ENCODE measurements at places on chromosomes 16 and 17.

- H3K4me1 ChIP-seq, result no peaks in the 10 kb centered on the region
- peaks cover 62% of the 10 kb centered on the region for H3K27me3 ChIP-seq
- peak; percentile 27 for DNase-seq
These were observed 118.1 kb downstream of the ENGASE start for GRCh38 chr17:79192503-79193351.

DNA sequence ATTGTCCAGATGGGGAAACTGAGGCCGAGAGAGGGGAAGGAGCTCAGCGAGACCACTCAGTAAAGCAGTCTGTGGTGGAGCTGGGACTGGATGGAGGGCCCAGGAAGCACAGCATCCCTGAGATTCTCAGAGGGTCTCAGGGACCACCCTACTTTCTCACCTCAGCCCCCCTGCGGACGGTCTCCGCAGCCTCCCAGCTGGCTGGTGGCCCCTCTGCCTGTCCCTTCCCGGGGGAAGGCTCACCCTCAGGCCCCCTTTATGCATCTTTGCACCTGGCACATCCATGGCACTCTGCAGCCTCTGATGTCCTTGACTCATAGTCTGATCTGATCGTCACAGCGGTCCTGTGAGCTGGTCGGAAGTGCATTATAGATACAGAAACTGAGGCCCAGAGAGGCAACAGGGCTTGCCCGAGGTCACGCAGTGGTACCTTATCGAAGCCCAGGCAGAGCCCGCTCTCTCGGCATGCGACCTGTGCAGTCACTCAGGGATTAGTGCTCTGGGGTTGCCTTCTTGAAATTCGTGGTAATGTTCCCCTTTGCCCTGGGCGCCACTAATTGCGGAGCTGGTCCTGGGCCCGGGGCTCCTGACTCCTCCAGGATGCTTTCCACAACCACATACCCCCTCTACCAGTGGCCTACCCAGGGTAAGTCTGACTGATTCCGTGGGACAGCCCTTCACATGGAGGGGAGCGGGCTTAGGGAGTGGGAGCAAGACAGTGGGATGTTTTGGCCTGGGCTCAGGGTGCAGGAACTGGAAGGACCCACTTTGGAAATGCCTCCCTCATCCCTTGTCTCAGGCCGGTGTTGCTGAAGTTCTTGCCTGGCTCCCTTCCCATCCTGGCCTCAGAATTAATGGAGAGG is 24.4 kb downstream of the RAB11FIP4 start:
- H3K36me3 ChIP-seq, result no peaks in the 10 kb centered on the region
- H3K4me1 ChIP-seq, result no peaks in the 10 kb centered on the region
- H3K27me3 ChIP-seq, result no peaks in the 10 kb centered on the region

DNA sequence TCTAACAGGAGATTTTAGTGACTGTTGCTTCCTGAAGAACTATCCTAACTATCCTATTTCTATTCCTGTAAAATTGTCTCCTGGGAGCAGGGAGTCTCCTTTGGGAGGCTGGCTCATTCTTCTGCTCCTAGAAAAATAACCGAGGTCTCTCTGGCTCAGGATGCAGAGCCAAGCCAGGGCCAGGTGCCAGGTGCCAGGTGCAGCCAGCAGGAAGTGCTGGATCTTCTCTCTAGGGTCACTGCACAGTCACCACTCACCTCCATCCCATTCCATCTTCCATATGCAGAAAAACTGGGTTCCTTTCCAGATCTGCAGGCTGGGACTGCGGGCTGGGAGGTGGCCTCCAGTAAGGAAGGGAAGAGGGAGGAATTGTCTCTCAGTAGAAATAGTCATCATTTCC is 3.8 kb upstream of the TMC7 start:
- no peak for DNase-seq
- peaks cover 42% of the 10 kb centered on the region for H3K27me3 ChIP-seq
- H3K4me3 ChIP-seq, result no peak overlapping the region
- H3K4me1 ChIP-seq, result no peaks in the 10 kb centered on the region

GRCh38 chr16:87160234-87160636 is 157.0 kb downstream of the C16orf95 start:
- H3K4me1 ChIP-seq, result peaks cover 6% of the 10 kb centered on the region
- no peak overlapping the region for H3K4me3 ChIP-seq
- H3K27me3 ChIP-seq, result peaks cover 16% of the 10 kb centered on the region
- no peak for DNase-seq
- no peak overlapping the region for H3K27ac ChIP-seq
- H3K36me3 ChIP-seq, result peaks cover 2% of the 10 kb centered on the region

DNA sequence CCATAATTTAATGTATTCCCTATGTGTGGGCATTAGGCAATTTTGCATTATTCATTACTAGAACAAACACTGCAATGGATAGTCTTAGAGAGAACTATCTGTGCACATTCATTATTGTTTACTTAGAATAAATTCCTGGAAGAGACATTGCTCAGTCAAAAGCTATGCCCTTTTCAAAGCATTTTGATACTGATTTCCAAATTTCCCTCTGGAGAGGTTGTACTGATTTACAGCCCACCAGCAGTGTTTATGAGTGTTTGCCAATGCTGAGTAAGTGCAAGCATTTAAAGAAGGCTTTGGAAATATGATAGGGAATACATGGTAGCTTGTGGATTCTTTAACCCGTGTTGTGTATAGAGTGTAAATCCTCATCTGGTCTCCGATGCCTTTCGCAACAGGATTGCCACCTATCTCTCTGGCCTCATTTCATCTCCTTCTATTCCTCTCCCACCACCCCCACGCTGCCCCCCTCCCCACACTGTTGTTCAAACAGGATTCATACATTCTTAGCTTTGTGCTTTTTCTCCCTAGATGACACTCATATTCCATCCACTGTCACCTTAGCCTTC is 33.4 kb upstream of the MMD start:
- no peak overlapping the region for H3K27ac ChIP-seq
- no peak for DNase-seq
- no peaks in the 10 kb centered on the region for H3K36me3 ChIP-seq
- peaks cover 13% of the 10 kb centered on the region for H3K4me1 ChIP-seq
- H3K4me3 ChIP-seq, result no peak overlapping the region
- peaks cover 3% of the 10 kb centered on the region for H3K27me3 ChIP-seq

DNA sequence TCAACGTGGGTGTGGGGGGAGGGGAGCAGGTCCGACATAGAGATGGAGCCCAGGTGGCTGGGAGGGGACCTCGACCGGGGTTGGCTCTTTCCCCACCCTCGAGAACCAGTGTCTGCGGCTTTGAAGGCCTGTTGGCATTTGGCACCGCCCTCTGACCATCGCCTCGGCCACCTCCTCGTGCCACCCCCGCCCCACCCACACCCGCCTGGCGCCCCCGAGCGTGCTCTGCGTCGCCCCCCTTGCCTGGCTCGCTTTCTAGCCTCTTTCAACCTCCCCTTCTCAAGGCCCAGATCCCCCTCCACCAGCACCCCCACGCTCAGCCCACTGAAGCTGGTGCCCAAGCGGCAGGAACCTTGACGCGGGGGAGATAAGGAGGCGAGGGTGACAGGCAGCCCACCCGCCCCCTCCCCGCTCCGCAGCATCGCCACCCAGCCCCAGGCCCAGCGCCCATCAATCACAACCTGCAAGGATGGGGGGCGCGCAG is 619 bp downstream of the CACNB1 start:
- H3K27ac ChIP-seq, result peak overlapping the region; percentile 68
- peaks cover 42% of the 10 kb centered on the region for H3K4me1 ChIP-seq
- DNase-seq, result peak; percentile 15
- peaks cover 23% of the 10 kb centered on the region for H3K36me3 ChIP-seq
- peak overlapping the region; percentile 99 for H3K4me3 ChIP-seq

GRCh38 chr16:85563515-85564276 is 49.4 kb upstream of the GSE1 start:
- peaks cover 12% of the 10 kb centered on the region for H3K36me3 ChIP-seq
- no peak overlapping the region for H3K4me3 ChIP-seq
- peaks cover 43% of the 10 kb centered on the region for H3K4me1 ChIP-seq

DNA sequence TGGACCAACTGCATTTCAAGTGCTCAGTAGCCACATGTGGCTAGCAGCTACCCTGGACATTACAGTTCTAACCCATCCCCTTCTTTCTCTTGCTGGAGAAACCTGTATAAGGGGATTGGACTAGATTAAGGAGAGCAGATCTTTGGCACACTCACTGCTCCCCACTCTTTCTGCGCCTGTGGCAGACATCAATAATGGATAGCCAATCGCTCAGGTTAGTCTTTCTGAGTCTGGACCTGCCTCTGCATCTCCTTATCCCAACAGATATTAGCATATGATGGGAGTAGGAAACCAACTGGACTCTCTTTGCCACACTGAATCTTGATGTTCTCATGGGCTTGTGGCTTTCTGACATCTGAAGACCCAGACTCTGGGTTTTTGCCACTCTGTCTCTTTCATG is 81.7 kb downstream of the IRX5 start:
- H3K4me3 ChIP-seq, result no peak overlapping the region
- no peaks in the 10 kb centered on the region for H3K4me1 ChIP-seq
- DNase-seq, result no peak
- no peak overlapping the region for H3K27ac ChIP-seq

- no peaks in the 10 kb centered on the region for H3K27me3 ChIP-seq
- H3K36me3 ChIP-seq, result peaks cover 2% of the 10 kb centered on the region
- DNase-seq, result no peak
- no peak overlapping the region for H3K4me3 ChIP-seq
- H3K27ac ChIP-seq, result no peak overlapping the region
These were observed 6.9 kb downstream of the GAA start for GRCh38 chr17:80108036-80108971.

GRCh38 chr17:49204516-49204915 is 5.9 kb downstream of the GNGT2 start:
- H3K4me3 ChIP-seq, result no peak overlapping the region
- no peak for DNase-seq
- peaks cover 10% of the 10 kb centered on the region for H3K4me1 ChIP-seq
- no peaks in the 10 kb centered on the region for H3K27me3 ChIP-seq
- no peak overlapping the region for H3K27ac ChIP-seq

DNA sequence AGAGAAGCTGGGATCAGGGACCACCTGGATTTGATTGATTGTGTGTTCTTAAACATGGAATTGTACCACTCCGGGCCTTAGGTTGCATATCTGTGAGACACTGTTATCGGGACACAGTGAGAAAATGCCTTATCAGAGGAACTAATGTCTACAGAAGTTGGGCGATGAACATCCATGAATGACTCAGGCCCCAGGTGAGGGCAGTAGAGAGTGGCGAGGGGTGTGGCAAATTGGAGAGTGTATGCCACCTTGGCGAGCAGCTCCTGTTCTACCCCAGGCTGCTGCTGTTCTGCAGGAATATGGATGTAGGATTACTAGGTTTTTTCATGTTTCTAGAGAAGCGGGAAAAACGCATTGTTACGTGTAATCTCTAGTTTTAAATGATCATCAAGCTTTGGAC is 38.8 kb downstream of the CLEC16A start:
- no peaks in the 10 kb centered on the region for H3K27me3 ChIP-seq
- H3K4me1 ChIP-seq, result peaks cover 15% of the 10 kb centered on the region
- no peak for DNase-seq
- no peak overlapping the region for H3K4me3 ChIP-seq
- peaks cover 9% of the 10 kb centered on the region for H3K36me3 ChIP-seq

- H3K27ac ChIP-seq, result no peak overlapping the region
- peaks cover 18% of the 10 kb centered on the region for H3K4me1 ChIP-seq
- H3K27me3 ChIP-seq, result no peaks in the 10 kb centered on the region
- DNase-seq, result no peak
- H3K36me3 ChIP-seq, result no peaks in the 10 kb centered on the region
These were observed 39.3 kb downstream of the DHRS7B start for GRCh38 chr17:21165922-21166594.

- peaks cover 14% of the 10 kb centered on the region for H3K4me1 ChIP-seq
- H3K36me3 ChIP-seq, result peaks cover 63% of the 10 kb centered on the region
- H3K27me3 ChIP-seq, result no peaks in the 10 kb centered on the region
These were observed 4.8 kb upstream of the ADAT1 start for GRCh38 chr16:75627851-75628250.

- no peak overlapping the region for H3K27ac ChIP-seq
- H3K4me1 ChIP-seq, result peaks cover 8% of the 10 kb centered on the region
- peaks cover 36% of the 10 kb centered on the region for H3K27me3 ChIP-seq
- H3K4me3 ChIP-seq, result no peak overlapping the region
- H3K36me3 ChIP-seq, result peaks cover 5% of the 10 kb centered on the region
These were observed 8.2 kb downstream of the TUBG2 start for GRCh38 chr17:42667088-42667951.

DNA sequence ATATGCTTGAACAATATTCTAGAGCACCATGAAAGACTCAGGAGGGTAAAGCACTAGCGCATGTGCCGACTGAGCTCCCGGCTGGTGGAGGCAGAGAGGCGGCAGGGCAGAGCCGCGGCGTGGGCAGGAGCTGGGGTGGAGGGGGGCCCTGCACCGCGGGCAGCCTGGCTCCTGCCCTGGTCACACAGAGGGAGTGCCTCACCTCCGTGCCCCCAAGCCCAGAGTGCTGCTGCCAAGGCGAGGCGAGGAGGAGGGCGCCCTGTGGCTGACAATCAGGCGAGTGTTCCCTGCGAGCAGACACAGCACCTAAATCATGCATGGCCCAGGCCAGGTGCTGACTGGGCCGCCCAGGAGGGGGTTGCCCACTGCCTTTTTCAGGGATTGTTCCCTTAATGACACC is 105.8 kb upstream of the TNRC6C start:
- no peak overlapping the region for H3K4me3 ChIP-seq
- H3K27me3 ChIP-seq, result no peaks in the 10 kb centered on the region
- no peak for DNase-seq

DNA sequence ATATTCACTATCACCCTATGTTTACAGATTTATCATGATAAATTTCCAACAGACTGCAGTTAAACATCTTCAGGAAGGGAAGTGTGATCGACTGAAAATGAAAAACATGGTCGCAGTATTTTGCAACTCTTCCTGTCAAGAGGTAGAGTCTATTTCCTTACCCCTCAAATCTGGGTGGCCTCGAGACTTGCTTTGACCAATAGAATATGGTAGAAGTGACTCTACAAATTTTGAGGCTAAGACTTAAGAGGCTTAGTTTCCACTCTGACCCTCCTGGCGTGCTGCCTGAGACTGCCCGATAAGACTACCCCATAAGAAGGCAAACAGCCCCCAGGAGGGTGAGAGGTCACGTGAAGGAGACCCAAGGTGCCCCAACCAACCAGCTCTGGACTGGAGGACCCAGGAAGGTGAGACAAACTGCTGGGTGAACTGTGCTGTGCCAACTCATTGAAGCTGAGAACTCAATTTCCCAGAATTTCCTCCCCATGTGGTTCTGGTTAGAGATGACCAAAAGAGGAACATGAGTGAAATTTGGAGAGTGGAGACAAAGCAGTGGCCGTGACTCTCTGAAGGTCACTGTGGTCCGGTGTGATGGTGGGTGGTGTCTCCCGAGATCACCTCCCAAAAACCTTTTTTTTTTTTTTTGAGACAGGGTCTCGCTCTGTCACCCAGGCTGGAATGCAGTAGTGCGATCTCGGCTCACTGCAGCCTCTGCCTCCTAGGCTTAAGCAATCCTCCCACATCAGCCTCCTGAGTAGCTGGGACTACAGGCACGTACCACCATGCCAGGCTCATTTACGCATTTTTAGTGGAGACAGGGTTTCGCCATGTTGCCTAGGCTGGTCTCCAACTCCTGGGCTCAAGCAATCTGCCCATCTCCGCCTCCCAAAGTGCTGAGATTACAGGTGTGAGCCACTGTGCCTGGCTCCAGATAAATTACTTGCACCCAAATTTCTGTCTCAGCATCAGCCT is 38.2 kb upstream of the LITAF start:
- H3K27me3 ChIP-seq, result no peaks in the 10 kb centered on the region
- peaks cover 51% of the 10 kb centered on the region for H3K4me1 ChIP-seq
- H3K36me3 ChIP-seq, result peaks cover 10% of the 10 kb centered on the region
- no peak overlapping the region for H3K4me3 ChIP-seq

GRCh38 chr17:29591737-29592608 is 959 bp upstream of the ANKRD13B start:
- no peaks in the 10 kb centered on the region for H3K27me3 ChIP-seq
- peak overlapping the region; percentile 87 for H3K27ac ChIP-seq
- peak; percentile 87 for DNase-seq
- peaks cover 4% of the 10 kb centered on the region for H3K36me3 ChIP-seq
- peaks cover 44% of the 10 kb centered on the region for H3K4me1 ChIP-seq
